Fibroblast of mammary gland (primary cell): ENCODE measurements at places on chromosomes 6 and 20.

GRCh38 chr6:18216411-18216810 is 47.9 kb downstream of the DEK start:
- DNase-seq = peak; percentile 5

DNA sequence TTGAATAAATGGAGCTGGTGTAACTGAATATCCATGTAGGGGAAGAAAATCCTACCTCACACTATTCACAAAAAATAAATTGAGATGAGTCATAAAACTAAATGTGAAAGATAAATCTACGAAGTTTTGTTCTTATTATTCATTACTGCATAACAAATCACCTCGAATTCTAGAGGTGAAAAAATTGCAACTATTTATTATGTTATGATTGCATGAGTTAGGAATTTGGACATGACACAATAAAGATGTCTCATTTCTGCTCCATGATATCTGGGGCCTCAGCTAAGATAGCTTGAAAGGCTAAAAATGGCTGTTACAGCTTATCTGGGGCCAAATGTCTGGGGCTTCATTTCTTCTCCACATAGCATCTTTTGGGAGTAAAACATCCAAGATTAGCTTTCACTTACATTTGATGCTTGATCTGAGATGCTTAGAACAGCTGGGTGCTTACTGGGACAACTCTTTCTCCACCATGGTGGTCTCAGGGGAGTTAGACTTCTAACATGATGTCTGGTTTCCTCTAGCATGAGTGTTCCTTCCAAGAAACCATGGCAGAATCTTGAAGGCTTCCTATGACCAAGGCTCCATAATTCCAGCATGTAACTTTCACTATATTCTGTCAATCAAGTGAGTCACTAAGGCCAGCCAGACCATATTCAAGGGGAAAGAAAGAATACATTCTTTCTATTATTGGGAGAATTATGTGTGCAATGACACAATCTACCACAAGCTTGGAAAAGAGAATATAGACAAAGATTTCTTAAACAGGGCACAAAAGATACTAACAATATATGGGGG is 30.1 kb downstream of the OR2B6 start:
- DNase-seq = no peak

DNA sequence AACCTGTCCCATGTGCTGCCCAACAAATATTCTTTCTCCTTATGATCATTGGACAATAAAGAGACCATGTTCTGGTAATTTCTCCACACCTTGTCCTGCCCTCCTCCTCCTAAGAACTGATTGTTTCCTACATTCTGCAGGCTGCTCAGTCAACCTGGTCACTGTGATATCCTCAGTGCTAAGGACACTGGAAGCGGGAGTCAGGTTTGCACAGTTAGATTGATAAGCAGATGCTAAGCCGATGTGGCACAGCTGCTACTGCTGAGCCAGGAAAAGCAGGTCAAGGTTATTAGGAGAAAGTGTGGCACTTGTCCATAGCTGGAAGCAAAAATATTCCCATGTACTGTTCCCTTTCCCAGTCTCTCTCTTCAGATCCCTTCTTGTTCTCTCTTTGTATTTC is 154.8 kb downstream of the TFAP2B start:
- no peak for DNase-seq

DNA sequence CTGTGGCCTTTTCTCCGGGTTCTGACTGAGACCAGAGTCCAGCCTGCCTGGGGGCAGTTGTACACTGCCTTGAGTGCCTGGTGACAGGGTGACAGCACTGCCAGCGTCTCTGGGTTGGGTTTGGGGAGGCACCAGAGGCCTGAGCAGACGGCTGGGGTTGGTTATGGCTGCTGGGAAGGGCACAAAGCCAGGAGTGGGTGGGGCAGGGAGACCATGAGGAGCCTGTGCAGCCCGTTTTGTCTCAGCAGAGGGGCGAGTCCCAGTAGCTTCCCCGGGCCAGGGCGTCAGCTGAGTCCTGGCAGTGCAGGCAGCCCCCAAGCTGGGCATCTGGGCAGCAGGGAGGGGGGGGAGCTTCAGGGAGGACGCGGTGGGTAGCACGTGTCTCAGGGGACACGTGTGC is 15.3 kb upstream of the SULF2 start:
- no peak for DNase-seq

DNA sequence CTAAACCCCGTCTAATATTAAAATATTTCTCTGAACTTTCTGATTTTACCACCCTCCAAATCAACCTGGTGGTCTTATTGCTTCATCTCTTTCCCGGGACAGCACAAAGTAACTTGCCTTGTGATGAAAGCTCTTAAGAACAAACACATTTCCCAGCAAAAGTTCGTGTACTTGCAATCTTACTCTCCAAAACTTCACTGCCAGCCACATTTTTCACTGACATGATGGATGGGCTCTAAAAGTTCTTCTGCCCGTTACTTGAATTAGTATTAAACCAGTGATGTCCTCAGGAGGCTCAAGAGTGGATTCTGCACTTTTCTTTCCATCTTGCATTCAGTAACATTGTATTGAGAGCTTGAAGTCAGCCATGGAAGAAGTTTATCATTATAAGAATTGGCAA is 731.6 kb upstream of the GJE1 start:
- peak; percentile 88 for DNase-seq

- DNase-seq = no peak
Measured at GRCh38 chr6:45689926-45690615, 312.3 kb upstream of the SUPT3H start.

DNA sequence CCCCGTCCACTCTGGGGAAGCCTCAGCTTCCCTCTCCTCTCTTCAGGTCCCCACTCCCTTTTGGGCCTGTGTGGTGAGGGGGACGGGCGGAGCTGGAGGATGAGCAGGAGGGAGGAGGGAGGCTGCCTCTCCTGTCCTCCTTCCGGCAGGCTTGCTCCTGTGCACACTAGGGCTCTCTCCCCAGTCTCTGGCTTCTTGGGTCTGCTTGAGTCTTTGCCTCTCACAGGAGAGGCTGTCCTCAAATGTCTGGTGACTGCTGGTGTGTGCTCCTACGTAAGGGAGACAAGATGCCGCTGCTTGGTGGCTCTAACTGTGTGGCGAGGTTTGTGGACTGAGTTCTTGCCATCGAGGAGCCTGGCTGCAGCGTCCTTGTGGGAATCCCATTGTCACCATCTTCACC is 8.8 kb upstream of the SMOC2 start:
- no peak for DNase-seq

- DNase-seq = no peak
Measured at GRCh38 chr6:70289299-70289698, 13.6 kb downstream of the COL9A1 start.

GRCh38 chr6:53813801-53814200 is 19.0 kb downstream of the LRRC1 start:
- no peak for DNase-seq

GRCh38 chr20:35011589-35012226 is 56.0 kb downstream of the MYH7B start:
- DNase-seq = no peak

GRCh38 chr20:20459726-20460125 is 91.8 kb downstream of the INSM1 start:
- DNase-seq = peak; percentile 51

DNA sequence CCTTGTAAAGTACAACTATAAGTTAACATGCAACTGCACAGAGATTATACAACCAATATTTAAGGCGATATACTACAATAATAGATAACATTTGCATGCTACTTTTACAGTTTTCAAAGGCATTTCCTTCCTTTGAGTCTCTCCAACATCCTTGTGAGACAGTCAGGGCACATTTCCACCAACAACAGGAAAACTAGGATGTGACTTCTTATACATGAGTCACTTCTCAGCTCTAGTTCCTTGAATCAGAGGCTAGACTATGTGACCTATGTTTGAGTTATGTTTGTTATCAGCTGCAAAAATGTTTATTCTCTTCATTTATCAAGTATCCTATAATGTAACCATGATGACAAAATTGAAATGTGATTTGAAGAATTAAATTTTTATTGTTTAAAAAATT is 51.7 kb upstream of the TFAP2D start:
- DNase-seq = no peak

GRCh38 chr20:33099843-33100538 is 20.5 kb downstream of the BPIFB4 start:
- DNase-seq = no peak

DNA sequence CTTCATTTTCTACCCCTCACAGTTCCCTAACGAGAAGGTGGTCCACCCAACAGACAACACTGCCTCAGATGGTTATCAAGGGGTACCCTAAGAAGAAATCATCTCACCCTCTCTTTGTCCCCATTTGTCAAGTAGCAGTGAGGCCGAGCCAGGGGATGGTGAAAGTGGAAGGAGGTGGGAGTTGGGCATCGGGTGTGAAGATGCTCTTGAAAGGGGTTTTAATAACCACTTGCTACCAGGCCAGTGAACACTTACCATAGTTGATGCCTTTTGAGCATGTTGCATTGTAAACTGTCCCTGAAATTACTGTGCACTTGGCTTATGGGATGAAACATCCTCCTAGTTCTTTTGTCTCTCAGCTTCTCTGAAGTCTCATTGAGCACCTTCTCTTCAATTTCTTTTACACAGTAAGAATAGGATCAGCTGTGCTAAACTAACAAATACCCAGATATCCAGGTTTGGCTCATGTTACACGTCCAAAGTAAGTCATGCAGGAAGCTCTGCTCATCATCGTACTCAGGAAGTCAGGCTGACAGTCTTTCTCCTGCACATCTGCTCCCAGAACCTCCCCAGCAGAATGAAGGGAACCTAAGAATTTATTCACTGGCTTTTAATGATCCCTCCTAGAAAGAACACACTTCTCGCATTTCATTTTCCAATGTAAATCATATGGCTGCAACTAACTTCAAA is 13.3 kb downstream of the HLA-DPB1 start:
- DNase-seq = no peak

GRCh38 chr6:165245287-165245686 is 64.1 kb downstream of the C6orf118 start:
- peak; percentile 42 for DNase-seq

- no peak for DNase-seq
Measured at GRCh38 chr6:104541411-104541810, 318.3 kb downstream of the HACE1 start.

- peak; percentile 30 for DNase-seq
Measured at GRCh38 chr6:134647861-134648260, 302.0 kb downstream of the ALDH8A1 start.

DNA sequence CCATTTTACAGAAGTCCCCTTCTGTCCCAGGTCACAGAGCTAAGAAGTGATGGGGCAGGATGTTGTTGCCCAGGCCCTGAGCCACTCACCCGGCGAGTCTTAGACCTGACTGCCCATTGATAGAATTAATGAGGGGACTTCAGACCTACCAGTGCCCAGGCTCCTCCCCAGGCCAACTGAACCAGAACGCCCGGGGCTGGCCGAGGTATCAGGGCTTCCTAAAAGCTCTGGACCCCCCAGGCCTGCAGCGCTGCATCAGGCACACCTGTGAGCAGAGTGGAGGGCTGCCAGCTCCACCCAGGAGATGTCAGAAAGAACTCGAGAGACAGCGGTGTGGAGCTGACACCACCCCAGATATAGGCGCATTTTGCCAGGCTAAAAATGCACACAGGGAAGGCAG is 3.5 kb downstream of the GPR31 start:
- no peak for DNase-seq

- no peak for DNase-seq
Measured at GRCh38 chr20:6184086-6184485, 61.3 kb upstream of the FERMT1 start.

DNA sequence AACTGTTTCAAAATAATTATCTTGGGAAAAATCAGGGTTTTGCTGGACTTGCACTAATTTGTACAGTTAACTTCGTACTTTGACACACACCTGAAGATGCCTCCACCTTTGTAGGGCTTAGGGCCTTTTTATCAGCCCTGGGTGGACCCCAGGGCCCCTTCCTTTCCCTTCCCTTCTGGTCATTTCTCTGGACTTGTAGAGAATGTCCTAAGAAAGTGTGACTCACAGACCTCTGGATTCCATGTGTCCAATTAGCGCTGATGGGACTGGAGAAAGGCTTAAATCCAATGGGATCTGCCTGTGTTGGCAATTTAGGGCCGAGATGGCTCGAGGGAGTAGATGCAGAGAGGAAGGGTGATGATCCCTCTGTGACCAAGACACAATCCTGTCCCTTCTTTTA is 9.3 kb downstream of the TRIM15 start:
- DNase-seq = peak; percentile 36

- DNase-seq = peak; percentile 63
Measured at GRCh38 chr6:56595490-56596122, 47.1 kb downstream of the DST start.

GRCh38 chr20:59672576-59672975 is 68.2 kb downstream of the PHACTR3 start:
- DNase-seq = no peak

- no peak for DNase-seq
Measured at GRCh38 chr20:41166201-41167117, 29.1 kb downstream of the PLCG1 start.

DNA sequence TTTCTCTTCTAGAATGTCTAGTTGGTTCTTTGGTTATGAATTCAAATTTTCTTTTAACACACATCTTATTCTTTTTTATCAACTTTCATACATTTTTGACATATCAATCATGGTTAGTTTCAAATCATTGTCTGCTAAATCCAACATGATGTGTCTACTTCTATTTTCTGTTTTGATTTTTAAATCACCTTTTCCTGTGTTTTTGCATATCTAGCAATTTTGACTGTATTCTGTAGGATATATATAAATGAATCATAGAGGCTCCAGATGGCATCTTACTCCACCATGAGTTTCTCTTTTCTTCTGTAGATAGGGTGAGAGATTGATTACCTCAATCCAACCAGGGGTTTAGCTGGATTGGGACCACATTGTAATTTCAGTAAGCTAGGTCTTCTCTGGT is 34.3 kb upstream of the CARMIL1 start:
- DNase-seq = no peak

DNA sequence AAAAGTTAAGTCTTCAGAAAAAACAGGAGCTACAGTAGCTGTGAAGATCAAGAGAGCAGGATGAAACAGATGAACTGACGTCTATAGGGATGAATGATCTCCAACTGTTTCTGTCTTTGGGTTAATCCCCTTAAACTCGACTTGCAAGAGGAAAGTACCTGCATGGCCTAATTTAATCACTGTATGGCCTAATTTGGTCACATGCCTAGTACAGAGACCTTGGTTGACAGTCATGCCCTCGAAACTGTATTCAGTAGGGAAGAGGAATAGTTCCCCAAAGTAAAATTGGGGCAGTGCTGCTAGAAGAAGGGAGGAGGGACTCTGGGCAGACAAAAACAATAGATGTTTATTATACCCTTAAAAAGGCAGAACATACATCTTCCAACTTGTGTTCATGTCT is 10.0 kb upstream of the SMAP1 start:
- DNase-seq = no peak

GRCh38 chr6:129543981-129544380 is 166.0 kb downstream of the ARHGAP18 start:
- DNase-seq = peak; percentile 65

DNA sequence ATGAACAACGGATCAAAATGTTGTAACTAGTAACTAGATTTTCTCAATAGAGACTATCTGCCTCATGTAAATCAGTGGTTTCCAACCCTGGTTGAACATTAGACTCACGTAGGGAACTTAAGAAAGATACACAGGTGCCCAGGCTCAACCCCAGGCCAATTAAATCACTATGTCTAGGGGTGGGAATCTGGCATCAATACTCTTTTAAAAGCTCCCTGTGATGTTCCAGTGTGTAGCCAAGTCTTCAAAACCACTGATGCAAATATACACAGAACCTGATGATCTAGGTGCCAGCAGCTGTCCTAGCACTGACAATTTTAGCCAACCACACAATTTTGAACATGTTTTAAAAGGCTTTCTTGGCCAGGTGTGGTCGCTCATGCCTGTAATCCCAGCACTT is 128.7 kb downstream of the TBC1D32 start:
- DNase-seq = no peak
